ENCODE measurements at places on chromosomes 6 and 20.

GRCh38 chr6:155710704-155711103 lies 255.1 kb upstream of the NOX3 start:
- no peak for DNase-seq

- no peak for DNase-seq
Observed at GRCh38 chr6:46862381-46862780, 59.4 kb downstream of the ADGRF5 start.

- DNase-seq = no peak
Observed at GRCh38 chr6:125859727-125860126, 69.0 kb downstream of the NCOA7 start.

DNA sequence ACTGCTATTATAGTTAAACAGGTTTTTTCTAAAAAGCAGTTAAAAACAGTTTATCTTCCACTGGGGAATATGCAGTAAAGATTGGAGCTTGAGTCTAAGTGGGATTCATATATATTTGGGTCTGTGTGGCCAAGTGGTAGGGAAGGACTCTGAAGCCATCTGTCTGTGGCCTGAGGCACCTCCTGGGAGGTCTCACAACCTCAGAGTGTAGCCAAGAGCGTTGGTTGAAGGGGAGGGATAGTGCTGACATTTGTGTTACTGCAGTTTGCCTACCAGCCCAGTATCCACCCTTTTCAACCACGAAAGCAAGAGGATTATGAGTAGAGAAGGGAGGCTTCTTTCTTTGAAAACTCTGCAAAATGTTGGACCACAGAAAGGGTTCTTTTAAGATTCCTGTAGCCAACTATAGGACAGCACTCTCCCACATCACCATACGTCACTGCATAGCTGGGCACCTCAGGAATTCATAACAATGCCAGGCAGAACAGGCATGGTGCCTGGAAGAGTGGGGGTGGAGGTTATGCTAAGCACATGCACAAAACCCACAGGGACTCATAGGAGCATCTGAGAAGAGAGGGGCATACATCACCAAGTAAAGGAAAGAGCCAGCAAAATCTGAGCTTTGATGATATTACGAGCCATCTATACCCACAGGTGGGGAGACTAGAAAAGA lies 90.5 kb upstream of the HEY2 start:
- no peak for DNase-seq

DNA sequence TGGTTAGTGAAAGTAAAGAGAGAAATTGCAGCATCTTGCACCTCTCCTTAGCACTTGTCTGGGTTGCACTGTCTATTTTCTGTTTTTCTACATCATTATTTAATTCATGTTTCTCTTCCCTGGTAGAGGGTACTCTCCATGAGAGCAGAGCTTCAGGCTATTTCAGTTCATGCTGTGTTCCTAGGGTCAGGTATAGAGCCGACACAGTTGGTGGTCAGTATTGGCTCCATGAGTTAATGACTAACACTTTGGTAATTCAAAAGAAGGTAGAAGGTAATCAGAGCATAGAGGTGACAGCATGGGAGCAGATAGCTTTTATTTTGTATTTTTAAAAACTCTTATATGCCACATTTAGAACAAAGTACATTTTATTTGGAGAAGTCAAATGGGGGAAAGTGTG lies 42.7 kb downstream of the RIMS1 start:
- no peak for DNase-seq

GRCh38 chr6:131368198-131368911 lies 204.7 kb upstream of the ARG1 start:
- DNase-seq = no peak

- peak; percentile 25 for DNase-seq
Observed at GRCh38 chr6:161459008-161459615, 185.3 kb upstream of the AGPAT4 start.
